Stimulated activated CD8-positive, alpha-beta memory T cell treated with anti-CD3 and anti-CD28 coated beads, Interleukin-7, amount 100 ng/mL, for 24 hours (primary cell): ENCODE measurements at places on chromosomes 16 and 17.
A peak's percentile ranks its signal among the peaks of the same experiment; 100 is the strongest.

GRCh38 chr17:7588553-7589203 lies 1.2 kb downstream of the SOX15 start:
- DNase-seq: no peak

DNA sequence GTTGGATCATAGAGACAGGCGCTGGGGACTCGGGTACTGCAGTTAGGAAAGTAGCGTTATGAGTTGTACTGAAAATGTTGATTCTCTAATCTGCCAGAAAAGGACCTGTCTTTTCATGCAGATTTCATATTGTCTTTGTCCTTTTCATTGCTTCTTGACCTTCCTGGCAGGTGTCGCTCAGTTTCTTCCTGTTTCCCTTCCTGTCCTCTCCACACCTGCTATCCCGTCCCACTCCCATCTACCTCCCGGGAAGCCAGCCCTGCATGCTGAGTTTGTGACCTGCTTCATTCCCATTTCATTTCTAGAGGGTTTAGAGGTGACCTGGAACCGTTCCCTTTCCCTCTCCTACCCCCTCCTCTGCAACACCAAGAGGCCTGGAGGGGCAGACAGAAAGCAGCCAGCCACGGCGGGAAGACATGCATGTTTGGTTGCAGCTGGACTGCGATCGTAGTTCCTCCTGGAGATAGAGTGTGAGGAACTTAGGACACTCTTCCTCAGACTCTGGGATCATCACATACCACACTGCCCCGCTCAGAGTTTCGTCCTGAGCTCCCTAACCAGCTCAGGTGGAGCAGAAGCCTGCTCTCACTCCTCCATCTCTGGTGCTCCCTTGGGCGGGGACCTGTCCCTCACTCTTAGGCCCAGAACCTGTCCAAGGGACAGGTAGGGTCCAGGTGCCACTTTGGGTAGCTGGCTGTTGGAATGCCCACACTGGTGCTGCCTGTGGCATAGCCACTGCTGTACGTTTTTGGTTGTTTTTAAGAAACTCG lies 23.9 kb upstream of the ARHGAP23 start:
- DNase-seq: no peak

GRCh38 chr16:64983963-64984362 lies 137.9 kb downstream of the CDH11 start:
- DNase-seq: no peak

GRCh38 chr17:40541060-40541872 lies 24.0 kb downstream of the CCR7 start:
- no peak for DNase-seq

GRCh38 chr17:80719449-80719848 lies 174.8 kb downstream of the RPTOR start:
- no peak for DNase-seq

- no peak for DNase-seq
These were observed 180.7 kb downstream of the BANP start for GRCh38 chr16:88131966-88132365.

DNA sequence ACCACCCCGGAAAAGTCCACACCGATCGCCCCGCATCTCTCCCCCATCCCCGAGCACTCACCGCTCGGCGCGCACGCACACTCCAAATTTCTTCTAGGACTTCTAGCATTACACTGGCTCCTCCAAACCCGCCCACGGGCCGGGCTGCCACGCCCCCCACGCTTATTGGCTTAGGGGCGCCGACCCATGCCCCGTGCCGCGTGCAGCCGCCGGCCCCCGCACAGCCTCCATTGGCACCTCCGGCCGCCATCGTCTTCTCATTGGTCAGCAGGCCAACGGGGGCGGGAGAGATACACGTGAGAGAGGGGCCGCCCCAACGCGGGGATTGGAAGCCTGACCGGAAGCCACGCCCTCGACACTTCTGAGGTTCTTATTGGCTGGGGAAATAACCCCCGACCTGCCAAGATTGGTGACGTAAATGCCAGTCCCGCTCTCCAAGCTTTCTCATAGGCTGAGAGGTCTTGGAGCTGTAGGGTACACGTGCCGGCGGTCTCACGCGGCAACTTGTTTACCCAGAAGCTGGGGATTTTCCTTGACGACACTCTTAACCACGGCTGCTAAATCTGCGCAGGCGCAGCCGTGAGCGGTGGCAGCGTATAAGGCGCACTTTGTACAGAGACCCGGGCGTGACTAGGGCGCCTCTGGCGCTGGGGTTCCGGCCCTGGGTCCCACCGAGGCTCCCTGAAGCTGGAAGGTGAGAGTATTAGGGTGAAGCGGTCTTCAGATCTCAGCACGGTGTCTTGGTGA lies 4.2 kb upstream of the PER1 start:
- peak; percentile 100 for DNase-seq

DNA sequence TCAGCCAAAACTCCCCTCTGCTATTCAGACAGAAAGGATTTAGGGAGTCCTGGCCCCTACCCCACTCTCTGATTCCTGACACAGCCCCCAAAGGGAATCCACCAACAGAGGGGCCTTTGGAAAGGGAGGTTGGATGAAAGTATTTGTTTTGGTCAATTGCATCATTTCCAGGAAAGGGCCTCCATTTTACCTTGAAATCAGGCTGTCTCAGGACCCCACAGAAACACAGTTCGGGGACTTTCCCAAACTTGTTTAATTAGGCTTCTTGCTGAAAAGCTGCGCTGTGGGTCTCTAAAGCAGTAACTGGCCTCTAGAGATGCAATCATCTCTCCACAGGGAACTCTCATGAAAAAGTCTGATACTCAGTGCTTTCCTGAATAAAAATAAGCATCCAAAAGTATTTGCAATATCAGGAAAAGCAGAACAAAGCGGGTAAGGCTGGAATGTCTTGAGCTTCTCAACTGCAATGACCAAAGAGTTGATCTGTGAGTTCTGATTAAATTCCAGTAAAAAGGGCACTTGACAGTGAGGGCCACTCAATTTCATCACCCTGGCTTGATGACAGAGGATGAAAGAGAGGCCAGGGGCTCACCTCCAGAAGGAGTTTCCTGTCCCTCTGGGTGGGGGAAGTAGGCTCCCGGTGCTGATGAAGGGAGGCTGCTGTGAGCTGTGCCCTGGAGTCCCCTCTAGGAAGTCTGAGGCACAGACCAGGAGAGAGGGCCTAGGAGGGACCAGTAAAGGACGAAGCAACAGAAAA lies 36.3 kb downstream of the LYRM9 start:
- DNase-seq: no peak

GRCh38 chr17:74467221-74467951 lies 952 bp downstream of the CD300A start:
- DNase-seq: no peak

- no peak for DNase-seq
These were observed 38.1 kb downstream of the CMC2 start for GRCh38 chr16:80968386-80969113.

DNA sequence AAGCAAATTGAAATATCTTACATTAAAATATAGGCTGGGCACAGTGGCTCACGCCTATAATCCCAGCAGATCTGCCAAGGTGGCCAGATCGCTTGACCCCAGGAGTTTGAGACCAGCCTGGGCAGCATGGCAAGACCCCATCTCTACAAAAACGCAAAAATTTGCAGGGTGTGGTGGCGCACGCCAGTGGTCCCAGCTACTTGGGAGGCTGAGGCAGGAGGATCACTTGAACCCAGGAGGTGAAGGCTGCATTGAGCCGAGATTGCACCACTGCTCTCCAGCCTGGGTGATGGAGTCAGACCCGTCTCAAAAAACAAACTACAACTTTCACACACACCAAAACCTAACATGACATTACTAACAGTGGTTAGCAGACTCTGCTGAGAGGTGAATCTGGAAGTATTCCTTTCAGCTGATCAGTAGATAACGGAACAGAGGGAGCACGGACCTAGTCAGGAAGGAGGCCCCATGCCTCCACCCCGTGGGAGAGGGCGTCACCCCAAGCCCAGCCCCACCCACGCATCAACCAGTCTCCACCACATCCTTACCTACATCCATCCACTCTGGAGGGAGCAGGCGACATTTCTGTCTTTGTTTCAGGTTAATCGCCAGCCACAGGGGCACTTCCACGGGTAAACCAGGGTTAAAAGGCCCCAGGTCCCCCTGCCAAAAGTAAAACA lies 1.7 kb downstream of the GINS2 start:
- DNase-seq: no peak

GRCh38 chr16:52399116-52399515 lies 147.8 kb downstream of the TOX3 start:
- no peak for DNase-seq
